WTC11 (cell line): ENCODE measurements at places on chromosomes 1 and 21. TPM values are rescaled to one million over a fixed set of nuclear protein-coding genes. Genes with fewer than 3 reads are reported as not detected.

The LRRC38 gene
- total RNA-seq, result 0.15 to 0.25 TPM (median 0.16 TPM) in 3 replicates

The NUDC gene
- 101 to 118 TPM (median 108 TPM) in 3 replicates for total RNA-seq

The LCE1F gene
- not detected in 3 replicates for total RNA-seq

The C8A gene
- total RNA-seq, result 0.07 to 0.13 TPM in 2 of 3 replicates, not detected in the other

The CITED4 gene
- total RNA-seq, result 22.3 to 24.6 TPM (median 23.9 TPM) in 3 replicates

The UBE2Q1 gene
- total RNA-seq, result 60.8 to 62.7 TPM (median 61.6 TPM) in 3 replicates

The WNT9A gene
- total RNA-seq, result 1.1 to 1.5 TPM (median 1.3 TPM) in 3 replicates

The SLC45A1 gene
- 2.0 to 2.3 TPM (median 2.3 TPM) in 3 replicates for total RNA-seq
